ENCODE measurements at places on chromosomes 3 and 15.

- no peak for DNase-seq
These were observed 9.5 kb downstream of the CAV3 start for GRCh38 chr3:8743021-8743601.

DNA sequence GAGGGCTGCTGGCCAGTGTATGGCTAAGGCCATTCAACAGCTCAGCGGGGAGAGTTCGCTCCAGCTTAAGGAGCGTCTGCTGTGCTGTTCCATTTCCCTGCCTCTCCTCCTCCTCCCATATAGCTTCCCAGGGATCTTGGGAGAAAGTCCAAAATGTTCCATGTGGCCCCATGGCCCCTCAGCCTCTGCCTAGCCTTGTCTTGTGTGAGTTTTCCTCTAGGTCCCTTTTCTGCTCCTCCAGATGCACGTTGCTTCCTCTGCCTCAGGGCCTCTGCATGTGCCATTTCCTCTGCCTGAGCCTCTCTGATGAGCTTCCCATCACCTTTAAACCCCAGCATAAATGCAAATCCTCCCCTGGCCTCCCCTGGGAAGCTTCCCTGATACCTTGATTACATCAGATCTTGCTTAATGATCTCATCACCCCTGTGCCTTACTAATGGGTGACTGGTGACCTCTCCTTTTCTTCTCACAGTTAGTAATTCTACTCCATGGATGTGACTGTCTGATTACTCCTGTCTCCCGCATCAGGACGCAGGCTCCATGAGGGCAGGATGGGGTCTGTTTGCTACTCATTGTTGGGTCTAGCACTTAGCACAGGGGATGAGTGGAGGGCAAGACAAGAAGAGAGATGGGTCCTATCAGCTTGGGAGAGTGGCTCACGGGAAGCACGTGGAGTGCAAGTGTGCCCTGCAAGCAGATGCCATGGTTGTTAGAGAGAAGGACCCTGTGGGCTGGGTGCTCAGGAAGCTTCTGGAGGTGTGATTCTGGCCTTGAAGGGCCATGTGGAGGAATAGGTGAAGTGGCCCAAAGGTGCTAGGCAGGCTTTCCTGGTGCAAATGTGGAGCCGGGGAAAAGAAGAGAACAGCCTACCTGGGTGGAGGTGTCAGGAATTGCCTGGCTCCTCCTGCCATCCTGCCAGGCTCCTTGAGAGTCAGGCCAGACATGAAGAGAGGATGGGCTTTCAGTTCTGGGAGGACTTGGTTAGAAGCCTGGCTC is 23.8 kb downstream of the ITGA11 start:
- no peak for DNase-seq

- DNase-seq = peak; percentile 68
These were observed 283.1 kb downstream of the FGF12 start for GRCh38 chr3:192444096-192444790.

DNA sequence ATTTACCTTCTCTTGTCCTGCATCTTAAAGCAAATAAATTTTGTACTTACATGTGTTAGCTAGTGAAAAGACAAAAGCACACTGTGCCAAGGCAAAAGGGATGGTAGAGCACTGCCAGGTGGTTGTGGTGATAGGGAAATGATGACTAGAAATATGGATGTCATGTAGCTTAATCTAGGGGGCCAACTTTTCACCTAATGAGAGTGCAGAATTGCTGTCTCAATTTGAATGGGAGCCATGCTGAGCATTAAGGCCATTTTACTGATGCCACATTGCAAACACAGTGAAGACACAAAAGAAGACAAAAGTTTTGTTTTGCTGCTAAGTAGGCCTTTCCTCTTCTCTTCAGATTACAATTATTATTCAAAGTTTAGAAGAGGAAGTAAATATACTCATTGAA is 274.7 kb downstream of the PDCD6IP start:
- no peak for DNase-seq

Data from GM12865 (cell line).